Nucleus accumbens (tissue), 56 donors: ENCODE measurements at places on chromosomes 2 and 18.

- no peak for DNase-seq
Observed at GRCh38 chr2:189408294-189408693, 33.0 kb upstream of the WDR75 start.

DNA sequence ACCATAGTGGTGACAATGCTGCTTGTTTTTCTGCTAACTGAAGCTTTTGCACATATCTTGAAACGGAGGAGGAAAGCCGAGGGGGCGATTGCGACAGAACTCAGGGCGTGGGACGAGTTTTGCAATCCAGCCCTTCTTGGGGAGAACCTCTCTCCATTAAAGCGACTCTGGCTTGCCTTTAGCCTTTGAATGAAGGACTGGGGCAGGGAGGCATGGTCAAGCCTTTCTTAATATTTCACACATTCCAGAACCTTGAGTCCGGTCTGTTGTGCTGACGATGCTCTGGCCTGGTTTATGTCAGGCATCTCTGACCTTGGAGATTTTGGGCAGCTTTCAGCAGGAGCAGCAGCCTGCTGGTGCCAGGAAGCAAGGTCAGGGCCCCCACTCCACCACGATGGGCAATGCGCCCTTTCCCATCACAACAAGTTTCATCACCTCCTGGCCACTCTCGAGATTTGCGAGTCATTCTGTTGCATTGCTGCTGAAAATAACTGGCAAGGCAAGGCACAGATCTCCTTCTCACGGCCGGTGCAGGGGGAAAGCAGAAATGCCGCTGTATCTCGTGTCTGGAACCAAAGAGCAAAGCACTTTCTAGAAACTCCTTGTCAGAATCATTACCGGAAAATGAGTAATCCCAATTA is 10.8 kb downstream of the EMILIN2 start:
- DNase-seq = no peak

DNA sequence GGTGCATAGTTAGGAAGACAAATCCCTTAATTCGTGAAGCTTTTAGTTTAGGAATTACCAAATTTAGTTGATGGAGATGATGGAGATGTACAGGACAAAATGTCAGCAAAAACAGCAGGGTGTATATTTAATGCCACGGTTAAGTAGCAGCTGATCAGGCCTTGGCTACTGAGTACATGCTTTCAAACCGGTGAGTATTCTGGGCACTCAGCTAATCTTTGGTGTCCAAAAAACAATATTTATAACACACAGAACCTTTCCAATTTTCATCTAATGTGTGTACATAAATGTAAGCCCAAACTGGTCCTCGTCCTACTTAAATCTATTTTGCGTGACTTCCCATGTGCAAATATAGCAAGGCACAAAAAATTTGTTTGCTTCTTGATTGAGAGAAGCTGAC is 703.4 kb upstream of the LINC00305 start:
- DNase-seq = no peak

DNA sequence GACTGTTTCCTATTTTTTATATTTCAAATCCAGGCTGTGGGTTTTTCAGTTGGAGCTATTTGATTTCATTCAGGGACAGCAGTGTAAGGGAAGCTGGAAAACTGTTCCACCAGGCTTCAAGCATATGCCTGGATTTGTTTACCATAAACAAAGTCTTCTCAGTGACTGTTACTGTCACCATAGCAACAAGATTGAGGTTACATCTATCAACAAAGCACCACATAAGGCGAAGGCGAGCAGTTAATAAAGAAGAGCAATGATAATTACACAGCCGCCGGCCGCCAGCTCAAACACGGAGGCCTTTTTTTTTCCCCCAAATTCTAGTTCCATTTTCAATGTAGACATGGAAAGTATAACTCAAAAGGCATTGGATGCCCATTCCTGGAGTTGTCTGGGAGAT is 553.7 kb upstream of the SYT4 start:
- no peak for DNase-seq

DNA sequence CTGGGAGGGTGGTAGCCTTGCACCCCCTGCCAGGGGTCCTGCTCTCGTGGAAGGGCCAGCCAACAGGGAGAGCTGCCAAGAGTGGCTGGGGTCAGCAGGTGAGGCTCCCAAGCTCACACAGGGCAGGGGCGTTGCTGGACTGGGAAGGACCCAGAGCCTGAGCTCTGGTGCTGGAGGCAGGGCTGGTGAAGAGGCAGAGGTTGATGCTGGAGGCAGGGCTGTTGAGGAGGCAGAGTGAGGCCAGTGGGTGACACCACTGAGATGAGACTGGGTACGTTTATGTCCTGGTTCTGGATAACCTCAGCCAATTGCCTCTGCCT is 7.0 kb downstream of the ADRA2B start:
- no peak for DNase-seq

GRCh38 chr2:212959471-212960117 is 191.8 kb downstream of the IKZF2 start:
- DNase-seq = no peak

DNA sequence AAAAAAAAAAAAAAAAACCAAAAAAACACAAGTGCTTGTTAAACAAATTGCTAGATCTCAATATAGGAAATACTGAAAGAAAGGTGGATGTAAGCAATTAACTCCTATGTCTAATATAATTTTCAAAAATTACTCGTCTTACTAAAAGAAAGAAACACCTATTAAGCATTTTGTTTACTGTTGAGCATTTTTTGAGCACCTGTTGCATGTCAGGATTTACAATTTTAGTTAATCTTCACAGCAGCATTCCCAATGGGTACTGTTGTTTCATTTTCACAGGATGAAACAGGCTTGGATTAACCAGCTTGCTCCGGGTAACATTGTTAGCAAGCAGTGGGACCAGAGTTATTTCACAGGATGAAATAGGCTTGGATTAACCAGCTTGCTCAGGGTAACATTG is 4.8 kb downstream of the ZNF638 start:
- no peak for DNase-seq
